Stimulated activated CD8-positive, alpha-beta memory T cell treated with anti-CD3 and anti-CD28 coated beads, Interleukin-4, amount 100 ng/mL, for 24 hours (primary cell): ENCODE measurements at places on chromosomes 13 and 19.

- no peak for DNase-seq
These were observed at the start of gene FPR2 for GRCh38 chr19:51760697-51761356. FPR2 (plus strand) TSS chr19:51761180; CDS start chr19:51768659, 7,479 bp downstream.

DNA sequence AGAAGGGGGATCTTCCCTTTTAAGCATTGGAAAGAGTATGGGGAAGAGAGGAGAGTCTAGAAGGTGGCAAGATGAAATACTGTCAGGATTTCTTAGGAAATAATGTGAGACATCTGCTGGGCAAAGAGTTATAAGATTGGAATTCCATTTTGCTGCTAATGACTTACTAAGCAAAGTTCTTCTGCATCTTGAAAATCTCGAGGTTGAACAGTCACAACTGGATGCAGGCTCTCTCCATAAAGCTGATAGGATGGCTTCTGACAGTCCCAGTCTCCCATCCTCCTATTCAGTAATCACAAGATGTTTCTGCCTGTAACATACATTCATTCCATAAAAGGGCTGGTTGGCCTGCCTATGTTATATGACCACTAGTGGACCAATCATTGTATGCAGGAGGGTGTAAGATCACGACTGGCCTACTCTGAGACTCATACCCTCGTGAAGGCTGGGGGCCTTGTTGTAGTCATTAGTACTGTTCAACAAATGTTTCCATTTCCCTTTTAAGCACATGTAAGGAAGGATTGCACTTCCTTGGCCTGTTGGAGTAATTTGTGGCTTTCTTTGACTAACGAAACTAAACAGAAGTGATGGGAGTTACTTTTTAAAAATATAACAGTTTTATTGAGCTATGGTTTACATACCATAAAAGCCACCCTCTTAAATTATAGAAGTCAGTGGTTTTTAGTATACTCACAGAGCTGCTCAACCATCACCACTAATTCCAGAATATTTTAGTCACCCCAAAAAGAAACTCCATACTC lies 45.0 kb upstream of the TDRD3 start:
- no peak for DNase-seq

- DNase-seq: no peak
These were observed 349.0 kb downstream of the EFNB2 start for GRCh38 chr13:106186366-106187030.

GRCh38 chr13:70616847-70617246 lies 508.6 kb upstream of the KLHL1 start:
- no peak for DNase-seq

DNA sequence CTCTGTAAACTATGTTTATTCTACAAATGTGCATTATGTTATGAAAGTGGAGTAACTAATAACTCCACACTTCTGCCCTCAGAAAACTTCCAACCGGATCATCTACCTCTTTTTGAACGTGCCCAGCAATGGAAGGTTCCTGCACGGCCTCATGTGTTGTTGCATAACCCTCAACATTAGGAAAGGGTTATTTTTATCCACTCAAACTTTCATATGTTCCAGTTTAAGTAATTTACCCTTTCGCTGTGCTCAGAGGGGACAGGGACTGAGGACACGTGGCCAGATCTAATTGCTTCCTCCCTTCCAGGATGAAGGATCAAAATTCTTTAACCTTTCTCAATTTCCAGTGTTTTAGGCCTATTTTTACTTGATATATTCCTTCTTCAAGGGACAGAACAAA lies 29.6 kb downstream of the IRS2 start:
- no peak for DNase-seq

DNA sequence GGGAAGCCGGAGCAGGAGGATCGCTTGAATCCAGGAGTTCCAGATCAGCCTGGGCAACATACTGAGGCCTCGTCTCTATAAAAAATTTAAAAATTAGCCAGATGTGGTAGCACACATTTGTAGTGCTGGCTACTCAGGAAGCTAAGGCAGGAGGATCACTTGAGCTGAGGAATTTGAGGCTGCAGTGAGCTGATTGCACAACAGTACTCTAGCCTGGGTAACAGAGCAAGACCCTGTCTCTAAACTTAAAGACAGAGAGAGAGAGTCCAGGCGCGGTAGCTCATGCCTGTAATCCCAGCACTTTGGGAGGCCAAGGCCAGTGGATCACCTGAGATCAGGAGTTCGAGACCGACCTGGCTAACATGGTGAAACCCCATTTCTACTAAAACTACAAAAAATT lies 4.4 kb downstream of the IFNL3 start:
- no peak for DNase-seq

GRCh38 chr19:35509018-35509652 lies 4.3 kb downstream of the DMKN start:
- peak; percentile 22 for DNase-seq

- no peak for DNase-seq
These were observed 95.3 kb upstream of the GPR12 start for GRCh38 chr13:26855921-26856320.

GRCh38 chr13:63690672-63691071 lies 2275.0 kb upstream of the PCDH20 start:
- DNase-seq: no peak

DNA sequence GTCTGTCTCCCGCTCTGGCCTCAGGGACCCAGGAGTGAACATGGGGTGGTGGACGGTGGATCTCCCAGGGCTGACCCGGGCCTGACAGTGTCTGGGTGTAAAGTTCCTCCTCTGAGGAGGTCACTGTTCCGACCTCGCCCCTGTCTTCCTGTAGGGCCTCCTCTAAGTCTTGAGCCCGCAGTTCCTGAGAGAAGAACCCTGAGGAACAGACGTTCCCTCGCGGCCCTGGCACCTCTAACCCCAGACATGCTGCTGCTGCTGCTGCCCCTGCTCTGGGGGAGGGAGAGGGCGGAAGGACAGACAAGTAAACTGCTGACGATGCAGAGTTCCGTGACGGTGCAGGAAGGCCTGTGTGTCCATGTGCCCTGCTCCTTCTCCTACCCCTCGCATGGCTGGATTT lies at the start of gene SIGLEC9:
SIGLEC9 (plus strand) TSS at position 178 of the 400 bp plus-strand sequence; CDS start at position 247, 69 bp downstream.
- DNase-seq: no peak

- no peak for DNase-seq
These were observed 835 bp downstream of the RSPH6A start for GRCh38 chr19:45814166-45814780.

- DNase-seq: no peak
These were observed 23.8 kb downstream of the PRAM1 start for GRCh38 chr19:8478598-8478997.
